Eye (tissue), 1 donor: ENCODE measurements at places on chromosomes 4 and X.

GRCh38 chr4:151418385-151418784 is 9.4 kb downstream of the FHIP1A start:
- DNase-seq, result no peak

- DNase-seq, result no peak
Observed at GRCh38 chrX:41796046-41796445, 72.1 kb downstream of the GPR82 start.

GRCh38 chr4:88962396-88962795 is 94.6 kb downstream of the FAM13A start:
- DNase-seq, result no peak

GRCh38 chr4:168907119-168907698 is 102.8 kb downstream of the CBR4 start:
- no peak for DNase-seq

- no peak for DNase-seq
Observed at GRCh38 chrX:11543249-11543648, 122.5 kb downstream of the ARHGAP6 start.
